Fibroblast of gingiva (primary cell): ENCODE measurements at places on chromosomes 2 and 18.

DNA sequence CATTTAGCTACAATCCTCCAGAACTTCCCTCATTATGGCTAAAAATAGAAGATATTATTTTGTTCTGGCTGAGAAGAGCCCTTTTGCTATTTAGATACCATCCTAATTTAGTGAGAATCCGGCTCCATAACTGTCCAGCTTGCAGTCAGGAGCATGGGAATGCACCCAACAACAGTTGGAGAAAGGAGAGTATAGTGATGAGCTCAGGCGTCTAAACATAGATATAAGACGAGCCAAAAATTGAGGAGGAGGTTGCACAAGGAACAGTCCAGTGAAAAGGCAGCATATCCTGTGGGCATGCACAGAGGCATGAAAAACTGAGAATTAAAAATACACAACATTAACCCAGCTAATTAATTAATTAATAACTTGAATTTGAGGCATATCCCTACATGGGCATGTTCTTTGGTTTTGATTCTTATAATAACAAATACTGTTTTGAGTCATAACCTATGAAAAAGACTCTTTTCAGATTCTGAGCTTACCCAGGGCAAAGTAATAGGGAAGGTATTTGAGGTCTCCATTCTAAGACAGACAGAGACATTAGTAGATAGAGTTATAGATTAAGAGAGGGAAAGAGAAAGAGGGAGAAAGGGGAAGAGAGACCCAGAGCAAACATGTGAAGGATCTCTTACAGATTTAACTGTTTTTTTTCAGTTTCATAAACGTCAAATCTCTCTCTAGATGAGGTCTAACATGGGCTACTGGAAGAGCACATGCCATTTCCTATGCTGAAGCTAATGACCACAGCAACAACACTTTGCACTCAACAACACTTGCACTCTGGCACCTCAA is 311.2 kb downstream of the OSR1 start:
- DNase-seq: peak; percentile 8

- no peak for DNase-seq
These were observed 77.2 kb upstream of the STK17B start for GRCh38 chr2:196248467-196249094.

DNA sequence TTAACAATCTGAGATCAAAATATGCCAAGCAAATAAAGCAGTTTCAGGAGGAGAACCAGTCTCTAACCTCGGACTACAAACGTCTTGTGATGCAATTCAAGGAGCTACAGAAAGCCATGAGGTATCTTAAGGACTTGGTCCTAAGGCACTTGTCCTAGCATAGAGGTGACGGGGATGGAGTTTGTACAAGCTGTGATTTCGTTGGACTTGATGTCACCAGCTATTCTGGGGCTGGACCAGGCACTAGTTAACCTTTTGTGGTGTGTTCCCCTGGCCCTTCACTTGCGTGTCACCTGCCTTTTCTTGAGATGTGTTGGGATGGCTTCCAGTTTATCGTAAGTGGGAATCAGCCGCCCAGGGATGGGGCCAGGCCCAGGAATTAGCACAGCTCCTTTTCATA is 33.7 kb downstream of the OTOF start:
- no peak for DNase-seq

DNA sequence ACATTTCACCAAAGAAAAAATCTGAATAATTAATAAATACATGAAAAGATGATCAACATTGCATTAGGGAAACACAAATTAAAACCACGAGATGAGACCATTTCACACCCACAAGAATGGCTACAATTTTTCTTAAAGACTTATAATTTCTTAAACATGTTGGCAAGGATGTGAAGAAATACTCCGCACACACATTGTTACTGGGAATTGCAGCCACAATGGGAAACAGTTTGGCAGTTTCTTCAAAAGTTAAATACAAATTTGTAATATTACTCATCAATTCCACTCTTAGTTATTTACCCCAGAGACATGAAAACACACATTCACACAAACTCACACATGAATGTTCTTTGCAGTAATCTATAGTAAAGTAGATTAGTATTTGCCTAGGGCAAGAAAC is 363.3 kb upstream of the SMIM21 start:
- no peak for DNase-seq

- no peak for DNase-seq
These were observed 93.5 kb downstream of the COX7A2L start for GRCh38 chr2:42267530-42267929.

GRCh38 chr2:195411219-195411687 is 245.8 kb upstream of the SLC39A10 start:
- no peak for DNase-seq

DNA sequence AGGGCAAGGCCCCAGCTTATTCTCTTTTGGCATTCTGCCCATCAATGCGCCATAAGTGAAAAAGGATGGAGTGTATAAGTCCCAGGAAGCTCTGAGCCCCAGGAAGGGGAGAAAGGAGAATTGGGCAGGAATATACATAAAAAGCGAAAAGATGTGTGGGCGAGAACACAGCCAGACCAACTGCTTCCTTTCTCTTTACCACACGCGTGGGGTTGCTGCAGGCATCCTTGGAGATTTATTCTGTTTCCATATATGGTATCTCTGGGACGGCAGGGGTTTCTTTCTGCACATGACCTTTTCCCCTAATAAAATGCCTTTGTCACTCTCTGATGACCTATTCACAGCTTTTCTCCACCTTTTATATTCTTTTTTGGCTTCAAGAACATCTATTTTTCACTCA is 440.5 kb downstream of the NBAS start:
- no peak for DNase-seq
